GM18507 (cell line): ENCODE measurements at places on chromosomes 4 and X.

- DNase-seq, result no peak
Measured at GRCh38 chr4:105541420-105541819, 11.0 kb upstream of the ARHGEF38 start.

DNA sequence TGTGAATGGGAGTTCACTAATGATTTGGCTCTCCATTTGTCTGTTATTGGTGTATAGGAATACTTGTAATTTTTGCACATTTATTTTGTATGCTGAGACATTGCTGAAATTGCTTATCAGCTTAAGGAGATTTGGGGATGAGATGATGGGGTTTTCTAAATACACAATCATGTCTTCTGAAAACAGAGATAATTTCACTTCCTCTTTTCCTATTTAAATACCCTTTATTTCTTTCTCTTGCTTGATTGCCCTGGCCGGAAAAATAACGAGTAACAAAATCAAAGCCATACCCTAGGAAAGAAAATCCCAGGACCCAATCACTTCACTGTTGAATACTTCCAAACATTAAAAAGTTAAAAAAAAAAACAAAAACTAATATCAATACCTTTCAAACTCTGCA lies 67.7 kb upstream of the UGT2B4 start:
- no peak for DNase-seq

DNA sequence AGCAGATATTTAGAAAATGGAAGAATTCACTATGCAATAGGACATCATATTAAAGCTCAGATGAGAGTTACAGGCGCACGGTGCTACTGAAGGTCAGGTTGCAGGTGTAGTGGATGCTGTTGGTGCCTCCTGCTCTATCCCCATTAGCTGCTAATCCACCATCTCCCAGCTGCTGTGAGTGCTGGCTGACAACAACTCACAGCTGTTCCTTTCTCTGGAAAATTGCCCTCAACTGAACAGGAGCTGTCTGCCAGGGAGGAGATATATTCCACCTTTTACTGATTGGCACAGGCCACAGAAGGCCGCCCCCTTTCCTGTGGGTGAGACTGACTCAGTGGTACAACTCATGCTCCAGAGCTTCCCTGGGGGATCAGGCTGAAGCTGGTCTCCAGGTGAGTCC lies 48.7 kb downstream of the UCHL1 start:
- no peak for DNase-seq

DNA sequence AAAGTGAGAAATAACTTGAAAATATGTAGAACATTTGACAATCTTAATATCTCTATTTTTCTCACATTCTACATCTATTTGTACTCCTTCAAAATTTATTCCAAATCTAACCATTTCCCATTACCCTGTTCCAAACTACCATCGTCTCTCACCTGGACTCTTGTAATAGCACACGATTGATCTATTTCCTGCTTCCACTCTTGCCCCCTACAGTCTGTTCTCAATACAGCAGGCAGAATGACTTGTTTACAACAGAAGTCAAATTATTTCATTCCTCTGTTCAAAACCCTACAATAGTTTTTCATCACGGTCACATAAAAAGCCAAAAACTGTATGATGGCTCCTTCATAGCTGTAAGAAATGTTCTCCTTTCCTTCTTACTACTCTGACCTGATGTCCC lies 21.1 kb upstream of the LUZP4 start:
- no peak for DNase-seq

DNA sequence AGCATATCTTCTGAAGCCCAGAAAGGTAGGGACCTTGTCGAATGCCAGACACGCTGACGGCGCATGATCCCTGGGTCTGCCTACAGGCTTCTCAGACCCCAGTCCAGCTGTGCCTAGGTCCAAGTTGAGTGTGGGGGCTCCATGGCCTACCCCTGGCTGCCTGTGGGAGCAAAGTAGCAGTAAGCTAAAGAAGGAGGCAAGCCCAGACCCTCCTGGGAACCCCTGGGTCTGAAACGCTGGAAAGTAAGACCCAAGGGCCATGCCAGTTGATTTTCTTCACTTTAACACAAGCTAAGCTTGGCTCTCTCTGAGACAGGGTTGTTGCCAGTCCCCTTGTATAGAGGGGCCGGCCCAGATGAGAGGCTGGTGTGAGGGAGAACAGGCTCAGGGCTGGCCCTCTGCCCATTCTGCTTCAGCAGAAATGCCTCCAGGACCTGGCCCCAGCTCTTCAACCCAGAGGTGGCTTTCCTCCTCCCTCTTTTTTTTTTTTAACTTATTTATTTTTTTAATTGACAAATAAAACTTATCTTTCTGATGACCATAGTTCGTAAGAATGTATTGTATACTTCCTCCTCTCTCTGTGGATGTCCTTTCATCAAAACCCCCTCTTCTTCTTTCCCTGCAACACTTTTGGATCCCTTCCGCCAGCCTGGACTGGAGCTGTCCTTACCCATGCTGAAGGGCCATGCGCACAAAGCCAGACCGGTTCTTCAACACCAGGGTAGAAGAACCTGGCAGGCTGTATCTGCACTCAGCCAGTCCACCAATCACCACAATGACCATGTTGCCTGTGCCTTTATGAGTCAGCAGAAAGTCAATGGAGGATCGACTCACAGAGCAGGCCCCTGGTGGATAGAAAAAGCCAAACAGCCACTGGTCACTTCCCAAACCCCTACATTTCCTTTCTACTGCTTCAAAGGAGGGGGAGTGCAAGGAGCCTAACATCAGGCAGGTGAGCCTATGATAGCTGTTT lies 7.1 kb downstream of the AWAT2 start:
- no peak for DNase-seq

DNA sequence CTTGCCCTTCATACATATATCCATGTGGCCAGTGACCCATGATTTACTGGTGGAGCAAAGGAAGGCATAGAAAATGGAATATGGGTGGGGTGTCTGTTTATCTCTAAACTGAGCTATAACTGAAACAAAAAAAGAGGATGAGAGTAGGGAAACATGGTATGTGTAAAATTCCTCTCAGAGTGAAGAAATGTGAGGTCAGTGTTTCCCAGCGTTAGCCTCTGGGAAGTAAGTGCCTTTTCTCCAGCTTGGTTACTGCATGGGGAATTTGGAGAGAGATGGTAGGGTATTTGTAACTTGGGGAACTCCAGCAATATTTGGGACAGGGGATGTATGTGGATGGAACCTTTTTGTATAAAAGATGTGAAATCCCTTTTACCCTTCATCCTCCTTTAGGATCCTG lies 89.4 kb downstream of the AFF1 start:
- DNase-seq, result no peak

GRCh38 chr4:24862073-24862751 lies 50.6 kb downstream of the CCDC149 start:
- DNase-seq, result no peak
